ENCODE measurements at places on chromosomes 2 and 18.

DNA sequence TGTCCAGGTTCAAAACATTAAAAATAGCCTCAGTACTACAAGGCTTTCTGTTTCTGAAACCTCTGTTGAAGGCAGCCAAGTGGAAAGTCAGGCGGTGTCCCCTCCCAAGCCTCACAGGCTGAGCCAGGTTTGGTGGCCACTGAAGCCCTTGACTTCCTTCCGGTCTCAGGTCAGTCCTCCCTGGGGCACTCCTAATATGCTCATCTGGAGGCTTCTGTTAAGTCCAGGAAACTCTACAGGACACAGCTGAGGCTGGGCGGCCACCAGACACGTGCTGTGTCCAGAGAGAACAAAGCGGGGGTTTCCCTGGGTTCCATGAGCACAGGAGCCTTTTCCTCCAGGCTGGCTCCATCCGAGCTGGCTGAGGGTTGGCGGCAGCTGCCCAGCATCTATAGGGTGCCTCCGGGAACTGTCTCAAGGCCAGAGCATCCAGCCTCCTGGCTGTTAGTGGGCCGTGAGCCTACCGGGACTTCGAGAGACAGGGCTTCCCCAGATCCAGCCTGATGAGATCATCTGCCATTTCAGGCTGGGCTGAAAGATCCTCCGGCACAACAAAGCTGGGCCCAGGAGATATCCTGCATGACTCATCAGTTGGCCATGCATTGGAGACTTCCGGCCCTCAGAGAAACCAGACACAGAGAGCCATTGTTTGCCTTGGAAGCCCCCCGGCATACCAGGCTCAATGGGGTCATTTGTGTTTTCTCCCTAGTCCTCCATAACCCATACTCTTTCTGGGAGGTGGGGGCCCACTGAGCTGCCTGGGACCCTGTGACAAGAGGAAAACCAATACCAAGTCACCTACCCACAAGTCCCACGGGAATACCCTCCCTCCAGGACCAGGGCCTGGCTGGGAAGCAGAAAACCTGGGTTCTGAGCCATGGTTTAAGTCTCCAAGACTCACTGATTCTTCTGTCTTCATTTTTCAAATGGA, 71.7 kb downstream of the HS1BP3 start:
- DNase-seq = no peak

DNA sequence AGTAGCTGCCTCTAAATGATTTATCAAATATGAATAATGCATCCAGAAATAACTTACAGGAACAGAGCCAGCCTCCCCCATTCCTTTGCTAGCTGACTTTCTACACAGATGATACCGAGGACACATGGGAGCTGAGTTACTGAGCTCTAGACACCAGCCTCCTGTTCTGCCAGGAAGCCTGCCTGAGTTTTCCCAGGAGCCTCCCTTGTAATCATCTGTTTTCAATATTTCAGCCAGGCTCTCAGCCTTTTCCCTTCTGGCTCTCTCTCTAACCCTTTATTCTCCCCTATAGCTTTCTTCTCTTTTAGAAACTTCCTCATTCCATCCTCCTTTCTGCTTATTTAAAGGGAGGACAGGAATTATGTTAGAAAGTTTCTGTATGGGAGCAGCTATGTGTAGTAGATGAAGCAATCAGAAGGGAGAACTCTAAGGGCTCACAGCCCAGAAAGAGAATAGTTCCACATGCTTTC, 911.6 kb downstream of the TDRD15 start:
- no peak for DNase-seq

GRCh38 chr2:69724540-69725159, 17.3 kb upstream of the ANXA4 start:
- DNase-seq = peak; percentile 16

DNA sequence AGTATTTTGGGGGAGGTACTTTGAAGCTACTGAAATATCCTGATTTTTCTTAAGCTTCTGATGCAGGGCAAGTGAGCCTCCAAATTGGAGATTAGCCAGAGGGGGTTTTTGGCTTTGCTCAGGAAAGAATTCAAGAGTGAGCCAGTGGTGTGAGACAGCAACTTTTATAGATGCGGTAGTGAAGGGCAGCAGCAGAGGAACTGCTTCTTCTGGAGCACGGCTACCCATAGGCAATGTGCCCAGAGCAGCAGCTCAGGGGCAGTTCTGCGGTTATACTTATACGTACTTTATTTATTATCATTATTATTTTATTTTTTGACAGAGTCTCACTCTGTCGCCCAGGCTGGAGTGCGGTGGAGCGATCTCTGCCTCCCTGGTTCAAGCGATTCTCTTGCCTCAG, 19.8 kb upstream of the NT5DC4 start:
- DNase-seq = no peak

DNA sequence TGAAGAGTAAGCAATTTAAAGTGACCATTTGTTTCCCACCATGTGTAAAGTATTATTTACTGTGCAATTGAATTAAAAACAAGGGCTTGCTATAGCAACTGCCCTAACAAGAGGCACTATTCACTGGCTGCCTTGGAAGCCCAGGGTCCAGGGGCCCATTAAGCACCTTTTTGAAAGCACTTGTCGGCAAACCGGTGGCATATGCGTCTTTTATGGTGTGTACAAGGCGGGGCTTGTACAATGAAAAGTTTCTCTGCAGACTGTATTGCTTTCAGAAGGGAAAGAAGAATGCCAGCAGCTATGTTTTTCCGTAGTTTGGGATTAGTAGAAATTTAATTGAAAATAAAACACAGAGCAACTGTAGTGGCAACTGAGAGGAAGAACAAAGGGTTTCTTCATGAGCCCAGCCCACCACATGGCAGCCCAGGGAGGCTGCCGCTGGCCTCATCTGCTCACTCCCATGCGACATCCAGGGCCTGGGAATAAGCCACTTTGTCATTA, 279.5 kb upstream of the PARD3B start:
- peak; percentile 71 for DNase-seq

- no peak for DNase-seq
Measured at GRCh38 chr18:6521803-6522418, 107.2 kb upstream of the L3MBTL4 start.

DNA sequence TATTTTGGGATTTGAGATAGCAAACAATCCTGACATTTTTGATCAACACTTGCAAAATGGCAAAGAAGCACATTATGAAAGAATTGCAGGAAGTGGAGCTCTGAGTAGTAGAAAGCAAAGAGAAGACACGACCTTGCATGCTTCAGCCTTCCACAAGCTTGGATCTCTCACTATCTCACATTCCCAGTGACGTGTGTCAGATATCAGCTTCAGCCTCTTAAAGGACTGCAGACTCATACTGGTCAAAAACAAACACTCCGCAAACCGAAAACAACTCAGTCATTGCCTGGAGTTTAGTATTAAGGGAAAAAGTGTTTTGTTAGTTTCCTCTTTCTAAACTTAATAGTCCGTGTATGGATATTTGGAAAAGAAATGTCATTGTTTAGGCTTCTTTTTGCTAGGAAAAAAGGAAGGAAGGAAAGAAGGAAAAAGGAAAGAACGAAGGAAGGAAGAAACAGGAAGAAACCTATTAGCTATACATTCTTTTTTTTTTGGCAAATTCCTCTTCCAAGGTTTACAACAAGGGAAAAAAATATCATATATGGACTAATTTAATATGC, 32.6 kb upstream of the SLC40A1 start:
- no peak for DNase-seq

- no peak for DNase-seq
Measured at GRCh38 chr2:56271275-56271674, 87.5 kb downstream of the CCDC85A start.

- no peak for DNase-seq
Measured at GRCh38 chr2:3180082-3180908, 197.3 kb downstream of the EIPR1 start.

DNA sequence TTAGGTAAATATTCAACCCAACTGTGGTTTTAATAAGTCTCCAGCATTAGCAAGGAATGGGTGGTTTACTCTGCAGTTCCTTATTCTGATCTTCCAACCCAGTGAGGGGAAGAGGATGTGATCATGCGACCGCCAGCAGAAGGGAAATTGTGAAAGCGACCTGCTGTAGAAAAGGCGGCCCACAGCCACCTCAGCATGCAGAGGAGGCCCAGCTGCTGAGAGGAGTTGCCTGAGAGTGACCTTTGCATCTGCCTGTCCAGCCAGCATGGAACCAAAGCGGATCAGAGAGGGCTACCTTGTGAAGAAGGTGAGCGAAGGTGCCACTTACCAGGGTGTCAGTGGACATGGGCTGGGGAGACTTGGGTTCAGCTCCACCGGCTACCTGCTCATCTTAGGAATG, at the start of gene PLEK:
Gene PLEK, plus strand, starts transcription at position 196 of the 400 bp plus-strand sequence. Its CDS starts 70 bp downstream, at position 266.
- no peak for DNase-seq

DNA sequence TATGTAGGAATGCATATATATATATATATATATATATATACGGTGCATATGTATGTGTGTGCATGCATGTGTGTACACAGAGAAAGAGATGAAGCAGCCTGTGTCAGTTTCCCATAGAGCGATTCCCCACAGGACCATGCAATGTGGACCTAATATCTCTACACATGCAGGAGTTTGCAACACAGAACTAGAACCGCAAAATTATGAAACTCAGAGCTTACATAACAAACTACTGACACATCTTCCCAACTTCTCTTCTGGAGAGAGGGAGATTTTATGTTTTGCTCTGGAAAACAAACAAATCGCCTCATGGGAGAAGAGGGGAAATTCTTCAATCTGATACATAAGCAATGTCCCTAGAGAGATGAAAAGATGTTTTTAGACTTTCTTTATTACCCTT, 377.2 kb downstream of the LRATD1 start:
- DNase-seq = no peak

DNA sequence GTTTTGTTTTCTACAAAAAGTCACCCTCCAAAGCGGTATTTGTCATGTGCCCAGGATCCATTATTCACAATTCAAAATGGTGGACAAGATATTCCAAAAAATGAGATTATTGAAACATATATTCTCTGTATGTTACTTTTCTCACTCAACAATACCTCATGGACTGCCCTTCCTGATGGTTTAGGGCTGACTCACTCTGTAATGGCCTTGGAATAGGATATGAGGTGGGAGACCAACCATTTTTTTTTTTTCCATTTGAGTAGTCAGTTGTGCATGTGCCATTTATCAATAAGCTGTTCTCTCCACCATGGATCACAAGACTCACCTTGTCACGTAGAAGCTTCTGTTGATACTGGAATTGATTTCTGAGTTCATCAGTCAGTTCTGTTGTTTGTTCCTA, 64.5 kb downstream of the LYPD6 start:
- DNase-seq = no peak

DNA sequence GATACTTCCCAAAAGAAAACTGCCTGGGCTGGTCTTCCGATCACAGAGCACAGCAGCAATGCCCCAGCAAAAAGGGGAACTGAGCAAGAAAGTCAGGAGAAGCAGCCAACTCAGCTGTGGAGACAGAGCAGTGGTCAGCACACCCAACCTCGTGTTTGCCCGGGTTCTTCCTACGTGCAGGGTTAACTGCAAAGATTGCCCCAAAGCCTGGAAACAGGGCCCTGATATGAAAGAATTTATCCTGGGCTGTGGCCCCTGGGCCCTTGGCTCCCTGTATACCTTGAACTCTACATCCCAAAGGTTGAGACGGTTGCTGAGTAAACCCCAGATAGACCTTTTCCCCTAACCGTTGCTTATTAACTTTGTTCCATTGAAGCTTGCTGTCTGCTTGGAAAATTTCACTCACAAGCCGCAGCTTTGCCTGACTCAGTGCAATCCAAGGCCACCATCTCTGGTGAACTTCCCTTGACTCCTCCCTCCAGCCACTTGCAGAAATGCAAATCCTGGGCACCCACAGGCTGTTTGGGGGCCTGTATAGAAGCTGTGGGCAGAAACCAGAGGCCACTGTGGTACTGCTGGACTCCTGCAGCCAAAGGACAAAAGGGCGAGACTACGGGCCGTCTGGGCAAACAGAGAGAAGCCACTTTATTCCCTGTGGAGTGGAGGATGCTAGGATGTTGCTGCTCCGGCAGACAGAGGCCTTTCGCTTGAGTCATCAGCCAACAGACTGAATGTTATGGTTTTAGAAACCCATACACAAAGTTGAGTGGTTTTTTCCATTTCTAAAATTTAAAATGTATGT, 18.2 kb downstream of the NRP2 start:
- DNase-seq = no peak

GRCh38 chr2:127715778-127716449, 14.6 kb downstream of the SFT2D3 start:
- DNase-seq = no peak

- no peak for DNase-seq
Measured at GRCh38 chr2:152050341-152050740, 48.5 kb downstream of the CACNB4 start.

GRCh38 chr2:52070665-52071064, 1038.7 kb upstream of the NRXN1 start:
- no peak for DNase-seq

GRCh38 chr2:43184339-43184895, 42.0 kb downstream of the ZFP36L2 start:
- DNase-seq = no peak

DNA sequence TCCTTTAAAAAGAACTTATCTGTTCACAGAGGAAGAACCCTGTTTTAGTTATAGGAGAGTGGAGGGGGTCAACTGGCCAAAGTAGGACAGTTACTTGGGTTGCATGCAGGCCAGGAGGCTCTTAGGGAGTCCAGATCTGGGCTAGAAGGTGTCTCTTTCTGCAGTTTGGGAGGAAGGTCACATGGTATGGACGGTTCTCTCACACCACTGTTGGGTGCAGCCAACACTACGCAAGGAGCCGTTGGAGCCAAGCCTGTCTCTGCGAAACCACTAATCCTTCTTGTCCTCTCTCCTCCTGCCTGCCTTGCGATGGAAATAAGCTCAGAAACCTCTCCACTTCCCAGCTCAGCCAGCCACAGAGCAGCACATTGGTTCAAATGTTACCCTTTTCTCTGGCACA, 105.9 kb upstream of the TGFA start:
- DNase-seq = no peak

DNA sequence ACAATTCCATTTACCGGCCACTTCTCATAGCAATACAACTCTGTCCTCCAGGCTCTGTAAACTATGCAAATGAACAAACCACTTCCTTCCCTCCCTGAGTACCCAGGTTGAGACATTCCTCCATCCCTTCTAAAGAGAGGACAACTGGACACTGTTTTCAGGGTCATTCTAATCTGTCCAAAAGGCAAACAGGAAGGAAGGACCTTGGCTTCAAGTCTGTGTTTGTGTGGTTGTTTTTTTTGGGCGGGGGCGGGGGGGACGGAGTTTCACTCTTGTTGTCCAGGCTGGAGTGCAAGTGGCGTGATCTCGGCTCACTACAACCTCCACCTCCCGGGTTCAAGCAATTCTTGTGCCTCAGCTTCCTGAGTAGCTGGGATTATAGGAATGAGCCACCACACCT, 3.3 kb downstream of the TFCP2L1 start:
- no peak for DNase-seq

GRCh38 chr2:172208791-172209325, 106.2 kb upstream of the DLX2 start:
- no peak for DNase-seq

GRCh38 chr18:9356976-9357375, 22.4 kb downstream of the TWSG1 start:
- no peak for DNase-seq
